Cardiac septum (tissue), 1 donor: ENCODE measurements at places on chromosomes 16 and 17. TPM values are rescaled to one million over a fixed set of nuclear protein-coding genes. Genes with fewer than 3 reads are reported as not detected.

DNA sequence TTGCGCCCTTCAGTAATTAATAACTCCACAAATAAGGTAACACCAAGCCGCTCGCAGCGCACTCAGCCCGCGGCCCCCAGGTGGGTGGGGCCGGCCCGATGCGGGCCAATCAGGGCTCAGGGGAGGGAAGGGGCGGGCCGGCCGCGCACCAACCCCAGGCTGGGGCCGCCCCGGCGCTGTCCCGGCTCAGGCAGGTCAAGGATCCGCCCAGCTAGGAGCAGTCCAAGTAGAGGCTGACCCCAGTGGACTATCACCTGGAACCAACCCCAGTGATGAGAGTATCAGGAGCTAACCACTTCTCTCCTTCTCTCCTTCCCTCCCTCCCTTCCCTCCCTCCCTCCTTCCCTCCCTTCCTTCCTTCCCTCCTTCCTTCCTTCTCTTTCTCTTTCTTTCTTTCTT lies 110.8 kb downstream of the C16orf78 start:
- peak; percentile 77 for DNase-seq

DNA sequence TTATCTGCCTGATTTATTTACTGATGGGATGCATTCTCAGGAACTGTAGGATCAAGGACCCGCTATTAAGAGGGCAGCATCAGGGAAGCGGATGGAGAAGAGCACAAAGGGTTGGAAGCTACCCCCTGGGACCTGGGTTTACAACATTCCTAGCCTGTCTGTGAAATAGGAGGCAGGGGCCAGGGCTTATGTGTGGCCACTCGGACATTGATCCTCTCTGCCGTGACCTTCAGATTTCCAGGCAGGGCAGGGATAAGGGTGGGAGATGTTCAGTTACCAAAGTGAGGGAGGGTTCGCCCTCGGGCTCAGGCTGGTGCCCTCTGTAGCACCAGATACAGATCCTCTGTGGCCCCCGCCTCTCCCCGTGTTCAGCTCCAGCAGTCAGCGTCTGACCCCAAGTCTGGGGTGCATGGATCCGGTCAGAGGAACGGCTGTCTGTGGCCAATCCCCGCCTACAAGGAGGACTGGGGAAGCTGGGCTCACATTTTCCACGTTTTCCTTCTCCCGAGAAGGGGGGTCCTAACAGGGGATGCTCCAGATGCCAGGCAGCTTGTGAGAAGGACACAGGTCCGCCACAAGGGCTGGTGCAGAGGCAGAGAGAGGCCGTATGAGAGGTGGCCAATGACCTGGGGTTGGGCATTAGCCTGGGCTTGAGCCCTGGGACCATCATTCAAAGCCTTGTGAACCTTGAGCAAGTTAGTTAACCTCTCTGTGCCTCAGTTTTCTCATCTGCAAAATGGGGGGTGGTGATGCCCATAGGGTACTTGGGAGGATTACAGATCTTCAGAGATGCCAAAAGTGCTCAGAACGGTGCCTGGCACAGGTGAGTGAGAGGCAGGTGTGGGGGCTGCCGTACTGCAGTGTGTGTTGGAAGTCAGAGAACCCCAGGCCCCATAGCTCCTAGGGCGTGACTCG lies 48.3 kb downstream of the ATP2C2 start:
- peak; percentile 49 for DNase-seq

TERB1 gene
- total RNA-seq: not detected

GPRC5B gene
- total RNA-seq: 54.1 TPM

CBX8 gene
- total RNA-seq: 5.7 TPM

DNA sequence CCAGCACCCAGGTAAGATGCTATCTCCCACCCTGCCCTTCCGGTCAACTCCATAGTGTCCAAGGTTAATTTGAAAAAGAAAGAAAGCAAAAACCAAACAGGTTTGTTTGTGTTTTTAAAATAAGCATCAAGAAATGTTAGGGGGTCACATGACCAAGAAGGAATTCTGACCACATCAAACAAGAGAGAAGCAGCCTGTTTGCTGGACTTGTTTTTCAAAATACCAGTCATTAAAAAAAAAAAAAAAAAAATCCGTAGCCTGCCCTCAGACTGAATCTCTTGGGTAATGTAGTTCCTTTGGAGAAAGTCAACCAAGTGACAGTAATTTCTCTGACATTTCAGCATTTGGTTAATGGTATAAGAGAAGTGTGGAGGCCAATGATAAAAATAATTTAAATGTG lies 38.4 kb downstream of the HNF1B start:
- no peak for DNase-seq

GRCh38 chr16:79656553-79657115 lies 56.1 kb upstream of the MAF start:
- no peak for DNase-seq

DNA sequence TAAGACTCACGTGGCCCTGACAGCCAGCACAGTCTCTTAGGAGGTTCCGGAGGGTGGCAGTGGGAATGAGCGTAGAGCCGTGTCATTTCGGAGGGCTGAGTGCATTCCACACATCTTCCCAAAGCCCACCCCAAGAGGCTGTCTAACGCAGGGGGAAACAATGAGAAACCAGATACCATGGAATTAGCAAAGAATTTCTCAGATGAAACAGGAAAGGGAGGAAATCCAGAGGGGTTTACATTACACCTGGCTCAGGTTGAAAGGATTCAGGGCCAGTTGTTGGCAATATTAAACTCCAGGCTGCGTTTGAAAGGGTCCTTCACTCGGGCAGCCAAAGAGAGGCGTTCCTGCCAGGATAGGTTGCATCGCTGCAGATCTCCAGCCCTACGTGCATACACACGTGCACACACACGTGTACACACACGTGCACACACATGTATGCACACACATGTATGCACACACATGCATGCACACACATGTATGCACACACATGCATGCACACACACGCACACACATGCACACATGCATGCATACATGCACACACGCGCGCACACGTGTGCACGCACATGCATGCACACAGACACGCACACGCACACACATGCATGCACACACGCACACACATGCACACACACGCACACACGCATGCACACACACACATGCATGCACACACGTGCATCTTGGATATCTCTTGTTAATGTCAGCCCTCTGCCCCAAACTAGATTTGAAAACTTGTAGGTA lies 12.2 kb downstream of the CBX4 start:
- no peak for DNase-seq

KRT15 gene
- not detected for total RNA-seq

DNA sequence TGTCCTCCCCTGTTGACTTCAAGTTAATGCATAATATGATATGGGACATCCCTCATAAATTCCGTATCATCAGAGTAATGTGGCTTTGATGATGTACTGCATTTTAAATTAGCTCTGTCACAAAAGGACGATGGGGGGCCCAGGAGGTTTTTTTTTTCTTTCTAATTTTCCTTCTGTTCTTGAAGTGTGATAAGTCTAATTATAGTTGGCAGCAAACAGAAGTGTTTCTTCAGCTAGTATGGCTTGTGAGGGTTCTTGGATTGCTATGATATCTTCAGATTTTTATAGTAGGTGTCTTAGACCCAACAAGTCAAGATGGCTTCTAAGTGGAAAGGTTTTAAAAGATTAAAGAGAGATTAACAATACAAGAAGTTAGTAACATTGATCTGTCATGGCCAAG lies 796.2 kb upstream of the RBFOX1 start:
- DNase-seq: no peak

DNA sequence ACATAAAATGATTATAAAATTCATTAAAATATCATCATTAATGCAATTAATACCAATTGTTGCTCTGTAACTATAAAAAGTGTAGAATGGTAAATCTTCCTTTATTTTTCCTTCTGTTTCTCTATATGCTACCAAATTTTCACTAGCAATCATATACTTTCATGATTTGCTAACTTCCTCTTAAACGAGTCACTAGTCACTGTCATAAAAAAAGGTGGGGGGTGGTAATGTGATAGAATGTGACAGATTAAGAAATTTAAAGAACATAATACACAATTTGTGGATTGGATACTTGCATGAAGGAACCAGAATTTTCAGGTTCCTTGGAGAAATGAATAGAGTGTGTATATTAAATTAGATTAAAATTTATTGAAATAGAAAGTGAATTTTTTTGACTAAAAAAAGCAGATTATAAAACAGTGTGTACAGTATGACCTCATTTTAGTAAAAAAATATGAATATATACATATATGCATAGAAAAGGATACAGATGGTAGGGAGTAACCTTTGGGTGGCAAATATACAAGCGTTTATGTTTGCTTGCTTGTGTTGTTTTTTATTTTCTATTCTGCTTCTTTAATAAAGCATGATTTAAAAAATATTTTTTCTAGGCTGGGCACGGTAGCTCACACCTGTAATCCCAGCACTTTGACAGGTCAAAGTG lies 56.7 kb upstream of the C17orf78 start:
- no peak for DNase-seq

- DNase-seq: no peak
These were observed at the start of gene CACNG4 for GRCh38 chr17:66963909-66964771. CACNG4 (plus strand) TSS chr17:66964707; CDS start chr17:66964912, 205 bp downstream.

DNA sequence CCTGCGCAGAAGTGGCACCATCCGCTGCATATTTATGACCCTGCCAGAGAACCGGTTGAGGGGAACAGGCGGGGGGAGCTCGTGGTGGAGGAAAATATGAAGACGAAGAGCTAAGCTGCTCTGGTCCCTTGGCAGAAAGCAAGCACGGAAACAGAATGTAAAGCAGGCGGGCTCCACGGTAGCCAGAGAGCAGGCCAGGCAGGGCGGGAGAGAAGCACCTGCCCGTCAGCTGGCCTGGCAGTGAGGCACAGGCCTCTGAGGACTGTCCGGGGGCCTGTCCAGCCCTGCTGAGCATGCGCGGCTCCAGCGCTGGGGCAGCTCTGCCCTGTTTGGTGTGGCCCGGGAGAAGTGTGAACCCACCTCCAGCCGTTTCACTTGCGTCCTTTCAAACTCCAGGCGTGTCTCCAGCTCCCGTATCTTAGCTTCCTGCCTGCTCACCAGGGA lies 46.7 kb downstream of the PIPOX start:
- no peak for DNase-seq

DNA sequence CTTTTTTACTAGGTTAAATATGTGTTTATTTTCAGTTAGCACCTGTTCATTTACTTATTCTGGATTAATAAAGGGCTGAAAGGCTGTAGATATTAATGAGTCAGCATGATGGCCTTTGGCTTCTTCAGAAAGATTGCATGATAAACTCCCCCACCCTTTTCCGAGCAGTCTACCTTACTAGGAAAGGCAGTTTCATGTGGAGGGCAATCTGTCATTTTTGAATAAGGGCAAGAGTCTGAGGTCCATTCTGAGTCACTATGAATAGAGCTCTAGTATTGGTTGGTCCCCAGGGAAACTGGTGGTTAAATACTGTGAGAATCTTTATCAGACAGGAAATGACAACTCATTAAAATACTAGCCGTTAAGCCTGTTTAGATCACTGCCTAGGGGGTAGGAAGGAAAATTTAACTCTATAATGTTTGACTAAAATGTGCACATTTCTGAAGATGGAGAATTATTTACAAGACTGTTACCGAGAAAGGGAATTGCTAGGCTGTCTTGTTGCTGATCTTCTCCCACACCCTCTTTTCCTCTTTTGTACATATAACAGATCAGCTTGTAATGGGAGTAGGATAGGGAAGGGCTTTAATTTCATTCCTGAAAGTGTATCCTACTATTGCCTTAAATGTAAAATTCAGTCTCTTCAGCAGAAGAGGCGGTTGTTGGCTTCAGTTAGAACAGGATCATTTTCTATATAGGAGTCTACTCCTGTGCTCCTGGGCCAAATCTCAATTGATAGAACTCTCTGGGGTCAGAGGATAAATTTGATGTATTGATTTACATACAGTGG lies 63.3 kb downstream of the TUBD1 start:
- no peak for DNase-seq
